WERI-Rb-1 (cell line): ENCODE measurements at places on chromosomes 7 and 10.

- no peak for DNase-seq
Observed at GRCh38 chr7:54823776-54824175, 64.8 kb upstream of the SEC61G start.

DNA sequence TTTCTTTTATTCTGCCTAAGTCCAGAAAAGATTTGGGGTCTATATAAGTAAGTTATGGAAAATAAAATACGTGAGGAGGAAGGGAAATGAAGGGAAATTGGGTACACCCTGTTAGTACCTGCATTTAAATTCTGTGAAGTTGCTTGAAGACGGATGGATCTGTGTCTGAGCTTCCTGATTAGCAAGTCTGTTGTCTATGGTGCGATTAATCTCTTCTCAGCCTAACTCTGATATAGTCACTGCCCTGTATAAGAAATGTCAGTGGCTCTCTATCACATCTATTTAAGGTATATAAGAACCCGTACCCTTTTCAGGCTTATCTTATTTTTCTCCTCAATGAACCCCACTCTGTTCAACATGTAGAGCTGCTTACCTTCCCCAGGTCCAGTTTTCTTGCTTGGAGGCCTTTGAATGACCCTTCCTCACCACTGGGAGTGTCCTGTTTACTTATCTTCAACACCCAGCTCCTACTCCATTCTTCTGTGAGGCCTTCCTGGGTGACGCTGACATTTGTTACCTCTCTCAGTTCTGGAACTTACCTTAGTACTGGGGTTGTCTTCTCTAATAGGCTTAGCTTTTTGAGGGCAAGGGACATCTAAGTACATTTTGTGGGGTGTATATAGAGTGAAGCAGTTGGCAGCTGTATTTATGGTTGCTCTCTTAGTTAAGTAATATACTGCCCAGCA is 149.6 kb upstream of the PRPS1L1 start:
- DNase-seq = no peak

DNA sequence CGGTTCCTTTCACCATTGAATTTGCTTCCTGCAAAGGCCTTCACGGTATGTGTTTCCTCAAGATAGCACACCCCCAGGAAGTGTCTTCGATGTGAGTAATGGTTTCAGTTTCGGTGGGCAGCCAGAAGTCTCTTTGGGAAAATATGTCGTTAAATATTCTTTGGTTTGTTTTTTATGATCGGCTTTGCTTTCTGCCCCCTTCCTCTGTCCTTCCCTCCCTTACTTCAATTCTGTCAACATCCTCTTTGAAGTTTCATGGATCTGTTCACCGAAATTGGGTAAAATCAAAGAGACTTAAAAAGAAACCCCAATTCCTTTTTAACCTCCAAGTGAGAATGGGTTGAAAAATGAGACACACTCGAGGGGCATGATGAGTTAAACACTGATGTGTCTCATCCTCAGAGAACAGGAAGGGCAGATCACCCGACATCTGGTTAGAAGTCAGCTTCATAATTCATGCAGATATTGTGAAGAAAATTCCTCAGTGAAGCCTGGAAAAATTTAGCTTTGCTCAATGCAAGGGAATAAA is 170.8 kb upstream of the HABP2 start:
- no peak for DNase-seq

GRCh38 chr10:34530778-34531177 is 284.3 kb downstream of the PARD3 start:
- no peak for DNase-seq

- DNase-seq = no peak
Observed at GRCh38 chr10:32095116-32095733, 39.0 kb upstream of the KIF5B start.

GRCh38 chr7:20959281-20959680 is 172.6 kb upstream of the SP8 start:
- DNase-seq = no peak

DNA sequence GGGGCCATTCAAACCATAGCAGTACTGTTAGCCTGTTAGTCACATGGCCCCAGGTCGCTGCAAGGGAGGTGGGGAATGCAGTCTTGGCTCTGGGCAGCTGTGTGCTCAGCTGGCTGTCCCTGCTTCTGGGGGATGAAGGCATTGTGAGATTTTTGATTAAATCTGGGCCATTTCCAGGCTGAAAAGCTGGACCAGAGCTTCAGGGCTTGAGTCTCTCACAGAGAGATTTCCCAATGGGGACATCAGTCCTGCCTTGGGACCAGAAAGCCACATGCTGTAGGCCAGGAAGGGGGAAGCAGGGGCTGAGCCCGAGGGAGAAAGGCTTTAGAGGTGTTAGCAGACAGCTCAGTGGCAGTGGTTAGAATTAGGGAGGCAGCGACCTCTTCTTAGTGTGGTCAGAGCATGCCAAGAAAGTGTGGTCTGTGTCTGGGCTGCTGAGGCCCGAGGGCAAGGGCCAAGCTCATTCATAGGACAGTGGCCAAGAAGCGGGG is 33.6 kb downstream of the PALD1 start:
- no peak for DNase-seq

- no peak for DNase-seq
Observed at GRCh38 chr7:135653340-135654080, 8.8 kb upstream of the STMP1 start.

DNA sequence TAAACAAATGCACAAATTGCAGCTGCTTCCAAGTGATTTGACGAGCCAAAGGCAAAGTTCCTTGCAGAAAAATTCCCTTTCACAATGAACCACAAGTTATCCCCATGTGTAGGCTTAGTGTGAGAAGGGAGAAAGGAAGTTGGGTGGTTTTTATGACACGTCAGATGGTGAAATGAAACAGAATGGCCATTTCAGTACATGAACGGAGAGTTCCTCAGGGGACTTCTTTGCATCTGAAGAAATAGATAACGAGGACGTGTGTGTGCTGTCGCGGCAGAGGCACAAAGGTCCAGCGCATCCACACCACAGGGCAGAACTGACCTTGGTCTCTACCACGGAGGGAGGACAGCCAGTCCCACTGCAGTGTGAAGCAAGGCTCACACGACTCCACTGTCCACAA is 135.9 kb downstream of the PAXIP1 start:
- DNase-seq = no peak

GRCh38 chr7:155756322-155756721 is 55.9 kb downstream of the SHH start:
- DNase-seq = no peak

- DNase-seq = no peak
Observed at GRCh38 chr10:62249957-62250356, 18.7 kb downstream of the RTKN2 start.

- no peak for DNase-seq
Observed at GRCh38 chr10:14527915-14528314, 197.2 kb upstream of the FRMD4A start.

DNA sequence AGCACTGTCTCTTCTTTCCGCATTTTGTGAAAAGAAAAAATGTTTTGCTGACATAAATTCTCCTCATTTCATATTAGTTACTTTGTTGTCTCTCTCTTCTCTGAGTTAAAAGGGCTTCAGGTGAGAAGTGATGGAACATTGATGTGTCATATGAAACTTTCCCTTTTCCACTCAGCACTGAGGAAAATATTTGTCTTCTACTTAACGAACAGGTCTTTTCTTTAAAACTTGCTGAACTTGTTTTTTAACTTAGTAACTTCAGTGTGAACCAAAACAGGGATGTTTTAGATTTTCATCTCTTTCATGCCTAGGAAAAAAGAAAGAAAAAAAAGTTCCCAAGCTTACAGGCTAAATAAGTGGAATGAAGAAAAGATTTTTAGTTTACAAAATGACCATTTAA is 19.0 kb upstream of the TSPAN12 start:
- DNase-seq = no peak

DNA sequence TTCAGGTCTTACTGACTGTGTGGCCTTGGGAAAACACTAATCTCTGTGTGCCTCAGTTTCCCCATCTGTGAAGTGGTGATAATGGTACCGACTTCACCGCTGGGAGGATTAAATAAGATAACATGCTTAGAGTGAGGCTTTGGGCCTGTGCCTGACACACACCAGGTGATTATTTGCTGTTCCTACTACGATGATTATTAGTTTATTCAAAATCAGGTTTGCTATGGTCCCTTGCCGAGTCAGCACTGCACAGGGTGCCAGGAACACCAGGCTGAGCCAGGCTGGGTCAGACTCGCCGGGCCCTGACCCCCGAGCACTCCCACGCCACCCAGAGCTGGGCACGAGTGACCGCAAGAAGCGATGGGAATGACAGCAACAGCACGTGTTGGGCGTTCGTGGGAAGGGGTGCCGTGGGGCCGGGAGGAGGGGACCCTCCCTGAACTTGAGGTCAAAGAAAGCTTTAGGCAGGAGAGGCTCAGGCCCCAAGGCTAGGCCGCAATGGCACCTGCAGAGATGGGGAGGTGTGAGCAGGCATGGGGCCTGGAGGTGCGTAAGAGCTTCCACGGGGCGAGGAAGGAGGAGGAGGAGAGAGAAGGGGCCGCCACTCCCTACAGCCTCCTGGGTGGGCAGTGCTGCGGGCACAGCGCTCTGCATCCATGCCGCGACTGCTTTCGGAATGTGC is 325.4 kb downstream of the DNAJB6 start:
- DNase-seq = peak; percentile 2

DNA sequence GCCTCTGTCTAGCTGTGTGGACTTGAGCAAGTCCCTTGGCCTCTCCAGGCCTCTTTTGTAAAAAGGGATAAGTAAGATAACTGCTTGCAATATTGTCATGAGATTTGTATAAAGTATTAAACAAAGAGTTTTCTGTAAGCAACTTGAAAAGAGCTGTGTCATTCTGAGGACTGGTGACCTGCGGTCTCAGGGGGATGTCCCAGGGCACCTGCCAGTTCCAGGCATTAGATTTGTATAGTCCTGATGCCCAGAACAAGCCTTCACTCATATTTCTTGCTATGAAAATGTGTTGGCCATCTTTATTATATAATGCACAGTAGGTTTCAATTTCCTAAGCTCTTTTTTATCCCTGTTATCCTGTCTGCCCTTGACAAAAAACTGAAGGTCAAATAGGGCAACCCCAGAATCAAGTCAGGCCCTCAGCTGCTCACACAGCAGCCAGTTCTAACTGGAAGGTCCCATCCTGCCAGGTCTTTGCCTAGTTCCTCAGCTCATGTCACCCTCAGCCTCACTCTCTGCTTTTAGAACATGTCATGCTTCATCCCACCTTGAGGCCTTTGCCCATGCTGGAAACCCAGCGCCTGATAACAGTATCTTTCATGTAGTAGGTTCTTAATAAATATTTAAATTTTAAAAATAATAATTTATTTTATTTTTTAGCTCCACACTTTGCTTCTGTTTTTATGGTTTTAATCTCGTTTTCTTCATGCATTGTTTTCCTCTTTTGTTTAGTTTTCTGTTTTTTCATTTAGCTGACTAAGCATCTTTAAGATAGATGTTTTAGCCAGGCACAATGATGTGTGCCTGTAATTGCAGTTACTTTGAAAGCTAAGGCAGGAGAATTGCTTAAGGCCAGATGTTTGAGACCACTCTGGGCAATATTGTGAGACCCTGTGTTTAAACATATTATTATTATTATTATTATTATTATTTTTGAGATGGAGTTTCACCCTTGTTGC is 87.5 kb upstream of the ZNF92 start:
- no peak for DNase-seq

DNA sequence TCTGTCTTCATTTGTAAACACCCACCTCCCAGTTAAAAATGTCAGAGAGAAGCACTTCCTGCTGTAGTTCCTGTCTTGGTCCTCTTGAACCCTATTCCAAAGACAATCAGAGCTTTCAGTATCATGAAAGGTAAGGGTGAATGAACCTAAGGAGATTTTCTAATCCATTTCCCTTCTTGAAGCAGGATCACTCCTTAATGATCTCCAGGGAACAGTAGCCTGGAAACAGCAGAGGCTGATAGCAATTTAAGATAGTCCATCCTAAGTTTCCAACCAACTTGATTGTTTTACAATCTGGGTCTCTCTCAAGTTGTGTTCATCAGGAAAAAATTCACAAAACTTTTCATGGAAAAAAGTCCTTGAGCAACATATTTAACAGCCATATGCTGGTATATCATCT is 273.6 kb downstream of the NEBL start:
- no peak for DNase-seq

- DNase-seq = no peak
Observed at GRCh38 chr7:26485367-26485934, 193.8 kb downstream of the SNX10 start.

- DNase-seq = no peak
Observed at GRCh38 chr10:121092720-121093095, 241.5 kb downstream of the WDR11 start.

- peak; percentile 27 for DNase-seq
Observed at GRCh38 chr10:74058658-74059057, 60.7 kb downstream of the VCL start.

- DNase-seq = no peak
Observed at GRCh38 chr10:99693933-99694583, 34.7 kb downstream of the ENTPD7 start.

DNA sequence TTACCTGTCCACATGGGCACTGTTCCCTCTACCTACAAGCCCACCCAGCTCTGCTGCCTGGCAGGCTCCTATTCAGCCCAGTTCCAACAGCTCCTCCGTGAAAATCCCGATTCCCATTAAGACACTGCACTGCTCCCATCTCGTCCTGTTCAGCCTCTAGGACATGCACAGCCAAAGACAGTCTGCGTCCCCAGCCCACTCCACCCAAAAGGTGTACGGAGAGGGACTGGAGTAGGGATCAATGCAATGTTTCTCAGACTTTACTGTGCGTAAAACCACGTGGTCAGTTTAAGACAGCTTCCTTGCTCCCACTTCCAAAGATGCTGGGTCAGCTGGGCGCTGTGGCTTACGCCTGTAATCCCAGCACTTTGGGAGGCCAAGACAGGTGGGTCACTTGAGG is 19.9 kb downstream of the FGFR2 start:
- peak; percentile 70 for DNase-seq

DNA sequence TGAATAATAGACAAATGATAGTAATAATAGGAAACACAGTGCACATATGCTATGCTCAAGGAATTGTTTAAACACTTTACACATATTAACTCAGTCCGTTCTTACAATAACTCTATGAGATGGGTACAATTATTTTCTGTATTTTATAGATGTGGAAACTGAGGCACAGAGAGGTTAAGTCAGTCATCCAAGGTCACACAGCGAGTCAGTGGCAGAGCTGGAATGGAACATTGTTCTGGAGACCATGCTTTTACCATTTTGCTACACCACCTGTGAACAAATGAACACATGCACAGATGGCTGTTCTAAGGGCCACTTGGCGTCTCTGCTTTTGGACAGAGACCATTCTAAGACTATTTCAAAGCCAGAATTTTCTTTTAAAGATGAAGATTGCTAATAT is 26.9 kb upstream of the MTPN start:
- DNase-seq = no peak

DNA sequence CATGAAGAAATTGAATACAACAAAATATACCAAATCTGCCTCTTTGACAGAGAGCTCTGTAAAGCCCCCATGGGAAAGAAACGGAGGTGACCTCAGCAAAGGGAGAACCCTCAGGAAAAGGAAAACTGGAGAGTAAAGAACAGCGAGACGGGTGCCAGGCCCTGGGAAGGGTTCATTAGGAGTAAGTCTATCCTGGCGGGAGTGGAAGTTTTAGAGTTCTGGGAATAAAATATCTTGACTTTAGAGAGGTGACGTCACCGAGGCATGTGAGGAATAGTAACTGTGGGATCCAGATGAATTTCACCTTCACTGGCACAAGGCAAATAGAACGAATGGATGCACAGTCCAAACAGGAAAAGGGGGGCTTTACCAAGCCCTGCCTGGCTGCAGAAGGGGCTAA is 362.8 kb upstream of the IGFBP3 start:
- no peak for DNase-seq

- peak; percentile 22 for DNase-seq
Observed at GRCh38 chr10:91552274-91553095, 80.4 kb downstream of the PPP1R3C start.
